ENCODE measurements at places on chromosomes 7 and 10. TPM values are rescaled to one million over a fixed set of nuclear protein-coding genes. Genes with fewer than 3 reads are reported as not detected.
A peak's percentile ranks its signal among the peaks of the same experiment; 100 is the strongest.

GRCh38 chr10:89904755-89905154, 203.4 kb downstream of the KIF20B start:
- DNase-seq: no peak

- peak; percentile 54 for DNase-seq
Observed at GRCh38 chr10:8331896-8332729, 277.6 kb downstream of the GATA3 start.

PIP gene
- total RNA-seq: not detected

DNA sequence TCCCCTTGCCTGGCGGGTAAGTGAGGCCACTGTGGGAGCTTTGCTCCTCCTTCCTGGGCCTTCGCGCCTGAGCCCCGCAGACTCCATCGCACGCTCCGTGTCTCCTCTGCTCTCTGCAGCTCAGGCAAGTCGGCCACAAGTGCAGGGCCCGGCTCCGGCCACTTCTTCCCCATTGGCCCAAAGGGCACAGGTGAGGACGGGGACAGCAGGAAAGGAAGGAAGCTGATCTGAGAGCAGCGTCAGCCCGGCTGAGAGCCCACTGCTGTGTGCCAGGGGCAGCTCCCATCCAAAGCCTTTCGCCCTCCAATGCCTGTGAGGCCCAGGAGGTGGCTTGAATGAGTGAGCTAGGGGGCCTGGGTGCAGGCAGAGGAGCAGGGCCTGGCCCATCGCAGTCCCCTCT, 33.7 kb upstream of the RHEB start:
- DNase-seq: no peak

LRRC17 gene
- total RNA-seq: 0.42 TPM

CFAP69 gene
- 4.6 TPM for total RNA-seq

PON1 gene
- not detected for total RNA-seq

DNA sequence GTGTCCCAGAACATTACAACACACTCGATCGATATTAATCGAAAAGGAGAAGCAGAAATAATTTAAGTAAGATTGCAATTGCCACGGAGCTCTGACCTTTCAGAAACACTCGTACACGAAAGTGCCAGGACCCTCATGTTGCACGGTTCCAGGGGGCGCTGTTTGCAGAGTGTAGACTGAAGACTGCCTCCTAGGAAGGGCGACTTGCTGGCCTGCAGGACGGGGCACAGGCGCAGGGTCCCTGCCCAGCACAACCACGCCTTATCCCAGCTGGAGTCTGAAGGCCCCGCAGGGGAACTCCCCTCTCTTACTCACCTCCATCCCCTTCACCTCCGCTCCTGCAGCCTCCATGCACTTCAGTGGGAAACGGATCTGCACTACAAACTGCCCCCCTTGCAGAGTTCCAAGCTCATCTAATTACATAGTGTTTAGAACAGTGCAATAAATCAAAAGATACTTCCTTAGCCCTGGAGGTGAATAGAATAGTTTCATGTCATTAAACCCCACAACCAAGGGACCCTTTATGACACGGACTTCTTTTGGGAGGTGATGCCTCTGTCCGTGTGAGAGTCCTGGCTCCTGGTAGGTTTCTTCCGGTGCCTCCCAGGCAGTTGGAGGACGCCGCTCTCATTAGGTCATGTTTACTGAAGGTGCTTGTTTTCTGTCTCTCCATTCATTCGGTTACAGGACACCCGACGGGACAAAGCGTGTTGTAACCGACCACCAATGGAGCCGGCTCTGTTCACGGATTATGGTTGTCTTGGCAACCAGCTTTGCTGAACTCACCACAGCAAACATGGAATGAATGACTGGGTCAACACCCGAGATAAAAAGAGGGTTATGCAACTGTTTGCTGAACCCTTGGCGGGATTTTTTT, 262.2 kb downstream of the BAMBI start:
- peak; percentile 89 for DNase-seq

DNA sequence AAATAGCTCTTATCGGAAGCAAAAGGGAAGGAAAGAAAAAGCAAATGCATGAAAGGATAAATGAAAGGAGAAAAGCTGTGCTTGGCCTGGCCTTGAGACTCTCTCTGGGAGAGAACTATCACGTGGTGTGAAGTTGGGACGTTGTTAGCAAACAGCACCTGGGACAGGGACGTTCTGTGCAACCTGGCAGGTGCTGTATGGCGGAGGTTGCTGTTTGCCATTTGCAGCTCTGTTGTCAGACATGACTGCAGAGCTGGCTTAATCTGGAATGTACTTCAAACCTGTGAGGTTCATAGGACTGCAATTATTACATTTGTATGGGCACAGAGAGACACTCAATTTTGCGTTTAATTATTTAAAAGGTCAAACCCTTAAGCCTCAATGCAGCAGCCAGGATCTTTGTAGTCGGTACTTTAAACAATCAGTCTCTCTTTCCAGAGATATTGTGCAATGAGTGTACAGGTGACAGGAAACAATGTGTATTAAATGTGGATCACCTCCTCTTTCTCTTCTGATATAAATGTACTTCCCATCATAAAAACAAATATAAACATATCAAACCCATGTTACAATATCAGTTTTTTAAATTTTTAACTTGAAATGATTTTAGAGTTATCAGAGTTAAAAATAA, 800.5 kb upstream of the KCND2 start:
- peak; percentile 23 for DNase-seq

DNA sequence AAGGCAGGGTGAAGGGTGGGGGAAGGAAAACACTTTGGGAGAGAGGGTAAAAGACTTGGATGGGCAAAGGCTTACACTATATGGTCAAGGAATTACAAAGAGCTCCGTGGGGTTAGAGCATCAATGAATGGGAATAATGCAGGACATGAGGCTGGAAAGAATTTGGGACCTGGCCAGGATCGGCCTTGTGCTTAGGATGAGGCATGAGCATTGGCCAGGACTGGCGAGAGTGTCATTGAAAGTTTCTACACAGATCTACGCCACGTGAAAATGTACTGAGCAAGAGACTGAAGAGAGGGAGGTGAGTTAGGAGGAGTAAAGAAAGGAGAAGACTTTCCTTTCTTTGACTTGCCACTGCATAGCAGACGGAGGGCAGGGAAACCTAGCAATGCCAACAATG, 142.8 kb downstream of the PTEN start:
- no peak for DNase-seq

MYOF gene
- 468 TPM for total RNA-seq

- DNase-seq: no peak
Observed at GRCh38 chr10:126806498-126806897, 98.7 kb upstream of the DOCK1 start.

EPHB6 gene
- 3.1 TPM for total RNA-seq
